GM18507 (cell line): ENCODE measurements at places on chromosomes 6 and 20.

GRCh38 chr6:167412506-167412905, 87.6 kb downstream of the TTLL2 start:
- no peak for DNase-seq

GRCh38 chr20:43731469-43731868, 4.7 kb upstream of the GTSF1L start:
- no peak for DNase-seq

DNA sequence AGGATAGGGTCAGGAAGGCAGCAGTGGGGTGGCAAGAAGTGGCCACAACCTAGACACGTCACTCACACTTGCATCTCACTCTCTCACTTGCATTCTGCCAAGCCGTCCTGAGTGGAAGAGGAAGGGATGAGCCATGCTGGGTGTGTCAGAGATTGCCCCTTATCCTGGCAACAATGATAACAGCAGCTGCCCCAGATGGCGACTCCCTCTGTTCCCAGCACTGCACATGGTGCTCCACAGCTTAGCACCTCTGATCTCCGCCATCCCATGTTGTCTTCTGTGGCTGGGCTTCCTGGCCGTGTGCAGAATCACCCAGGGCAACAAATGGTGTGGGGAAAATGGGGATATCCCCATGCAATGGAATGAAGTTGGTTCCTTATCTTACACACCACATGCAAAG, 11.1 kb downstream of the KCNB1 start:
- DNase-seq = no peak

DNA sequence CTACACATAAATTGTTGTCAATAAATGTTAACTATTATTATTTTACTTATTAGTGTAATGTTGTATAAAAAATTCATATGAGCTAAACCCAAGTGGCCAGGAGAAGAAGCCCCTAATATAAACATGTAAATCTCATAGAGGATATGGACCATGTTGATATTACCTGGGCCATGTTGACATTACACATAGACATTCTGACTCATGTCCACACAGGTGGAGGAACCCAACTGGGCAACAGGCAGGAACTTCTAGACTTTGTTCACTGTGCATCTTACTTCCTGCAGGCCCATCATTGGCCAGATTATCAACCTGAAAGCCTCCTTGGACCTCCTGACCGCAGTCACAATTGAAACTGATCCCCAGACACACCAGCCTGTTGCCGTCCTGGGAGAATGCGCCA, 7.2 kb downstream of the BPIFA2 start:
- DNase-seq = no peak

- DNase-seq = no peak
Observed at GRCh38 chr6:83605517-83605916, 93.2 kb downstream of the PRSS35 start.

DNA sequence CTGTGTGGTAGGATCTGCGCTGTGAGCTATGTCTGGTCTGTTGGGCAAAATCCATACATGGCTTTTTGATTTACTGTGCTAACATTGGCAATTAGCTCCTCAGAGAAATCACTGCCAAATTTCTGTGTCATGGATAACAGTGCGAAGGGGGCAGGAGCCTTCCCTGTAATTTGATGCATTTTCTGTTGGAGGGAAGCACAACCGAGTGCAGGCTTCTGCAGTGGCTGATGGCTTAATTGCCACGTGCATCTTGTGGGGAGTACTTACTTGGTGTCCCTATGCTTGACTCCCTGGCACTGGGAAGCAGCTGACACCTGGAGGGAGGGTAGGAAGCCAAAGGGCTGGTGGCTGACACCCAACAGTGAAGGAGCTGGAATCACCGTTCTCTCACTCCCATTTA, 99.3 kb upstream of the PROKR2 start:
- no peak for DNase-seq
